NT2/D1 (cell line): ENCODE measurements at places on chromosomes 2 and 18.

GRCh38 chr2:67169417-67170140, 227.6 kb upstream of the ETAA1 start:
- no peak for DNase-seq

DNA sequence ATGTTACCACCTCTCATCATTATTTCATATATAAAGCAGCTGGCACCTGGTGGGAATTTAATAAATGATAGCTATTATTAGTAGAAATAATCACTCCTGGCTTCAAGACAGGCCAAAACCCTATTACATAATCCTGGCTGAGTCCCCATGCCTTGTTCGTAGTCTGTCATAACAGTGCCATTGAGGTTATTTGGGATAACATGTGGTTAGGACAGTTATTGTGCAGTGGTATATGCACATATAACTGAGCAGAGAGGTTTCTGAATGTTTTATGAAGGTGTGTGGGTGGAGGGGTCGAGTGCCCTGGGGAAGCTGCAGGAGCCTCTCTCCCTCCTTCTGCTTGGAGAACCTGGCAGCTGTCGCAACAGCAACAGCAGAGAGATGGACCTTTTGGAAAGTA, 162.4 kb upstream of the NABP1 start:
- no peak for DNase-seq

DNA sequence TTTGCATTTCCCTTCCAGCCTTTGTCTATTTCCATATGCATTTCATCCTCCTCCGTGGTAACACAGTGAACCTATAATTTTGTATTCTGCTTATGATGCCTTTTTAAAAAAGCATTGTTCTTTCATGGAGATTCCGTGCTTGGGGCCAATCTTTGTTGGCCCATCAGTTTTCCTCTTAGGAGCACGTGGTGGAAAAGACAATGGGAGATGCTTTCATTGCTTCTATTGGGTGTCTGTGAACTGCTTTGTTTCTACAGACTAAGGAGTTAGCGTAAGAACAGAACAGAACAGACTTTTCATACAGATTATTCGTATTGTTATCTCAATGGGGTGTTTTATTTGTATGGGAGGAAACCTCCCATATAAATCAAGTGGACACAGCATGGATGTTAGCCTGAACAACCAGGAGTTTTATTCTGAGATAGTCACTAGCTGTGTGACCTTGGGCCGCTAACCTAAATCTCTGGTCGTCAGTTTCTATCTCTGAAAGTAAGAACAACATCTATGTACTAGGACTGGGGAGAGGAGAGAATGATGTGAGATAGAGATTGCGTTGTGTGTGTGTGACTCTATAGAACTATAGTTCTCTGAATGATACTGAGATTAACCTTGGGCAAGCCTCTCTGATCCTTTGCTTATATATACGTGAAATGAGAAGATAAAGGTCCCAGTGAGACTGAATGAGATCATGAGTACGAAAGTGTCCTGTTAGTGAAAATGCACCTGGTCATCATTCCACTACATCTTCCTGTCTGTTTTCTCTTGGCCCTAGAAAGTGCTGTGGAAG, 22.9 kb upstream of the YWHAQ start:
- no peak for DNase-seq

- no peak for DNase-seq
These were observed 574.8 kb downstream of the LRP1B start for GRCh38 chr2:141555876-141556470.

GRCh38 chr18:26419746-26420145, 128.6 kb downstream of the KCTD1 start:
- no peak for DNase-seq

DNA sequence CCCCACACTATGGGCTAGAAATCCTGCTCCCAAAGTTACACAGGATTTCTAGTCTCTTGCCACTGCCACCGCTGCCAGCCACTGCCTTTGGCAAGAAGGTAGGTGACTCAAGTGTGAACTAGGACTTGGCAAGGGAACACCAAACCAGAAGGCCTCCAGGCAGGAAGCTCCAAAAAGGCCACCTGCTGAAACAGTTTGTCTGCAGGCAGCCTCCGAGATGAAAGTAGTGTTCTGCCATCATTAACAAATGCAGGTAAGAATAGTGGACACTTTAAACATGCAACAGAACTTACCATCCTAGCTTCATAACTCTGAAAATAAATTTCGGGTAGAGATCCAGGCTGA, 3.9 kb downstream of the ANKRD44 start:
- no peak for DNase-seq

DNA sequence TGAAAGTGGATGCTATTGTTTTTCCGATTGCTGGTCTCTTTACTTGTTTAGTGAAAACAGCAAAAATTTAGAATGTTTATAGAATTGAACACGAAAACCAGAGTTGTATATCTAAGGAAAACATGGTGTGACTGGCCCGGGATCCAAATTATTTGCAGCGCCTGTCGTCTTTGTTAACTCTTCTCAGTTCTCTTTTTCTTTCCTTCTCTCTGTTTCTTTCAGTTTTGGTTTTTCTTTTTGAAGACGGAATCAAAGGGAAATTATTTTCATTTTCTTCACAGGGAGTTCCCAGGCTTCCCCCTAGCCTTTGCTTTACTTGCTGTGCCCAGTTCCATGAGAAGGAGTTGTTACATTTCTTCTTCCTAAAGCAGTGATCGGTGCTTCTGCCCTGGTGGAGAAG, 76.0 kb downstream of the AGAP1 start:
- DNase-seq = no peak

DNA sequence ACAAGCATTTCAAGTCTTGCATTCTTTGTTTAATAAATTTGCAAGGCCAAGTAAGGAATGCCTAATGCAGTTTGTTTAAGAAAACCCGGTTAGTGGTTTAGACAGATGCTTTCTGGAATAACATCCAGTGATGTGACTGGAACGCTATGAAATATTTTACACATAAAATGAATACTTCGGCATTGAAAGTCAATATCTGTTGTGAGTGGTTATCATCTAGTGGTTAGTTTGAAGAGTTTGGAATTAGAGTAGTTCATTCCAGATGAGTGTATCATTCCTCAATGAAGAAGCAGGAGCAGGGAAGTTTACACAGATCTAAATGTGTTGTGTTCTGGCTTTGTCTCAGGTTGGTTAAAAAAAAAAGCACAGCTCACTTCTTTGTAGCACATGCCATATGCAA, 608.0 kb upstream of the PIK3C3 start:
- DNase-seq = no peak

DNA sequence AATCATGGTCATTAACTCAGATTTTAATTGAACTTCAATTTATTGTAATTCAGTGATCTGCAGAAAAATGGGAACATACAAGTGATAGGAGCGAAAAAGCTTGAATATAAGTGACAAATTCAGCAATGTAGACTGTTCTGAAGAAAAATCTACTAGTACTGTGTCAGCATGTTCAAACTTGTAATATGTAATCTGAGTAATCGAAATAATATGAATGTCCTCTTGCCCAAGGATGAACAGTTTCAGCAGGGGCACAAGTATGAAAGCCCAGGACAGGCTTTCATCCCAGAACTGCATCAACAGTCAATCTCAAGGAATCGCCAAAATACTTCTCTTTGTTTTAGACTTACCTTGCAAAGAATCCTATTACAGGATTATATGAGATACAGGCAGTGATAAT, 1110.5 kb downstream of the LRP1B start:
- DNase-seq = no peak
